ENCODE measurements at places on chromosomes 6 and 20. TPM values are rescaled to one million over a fixed set of nuclear protein-coding genes. Genes with fewer than 3 reads are reported as not detected.

LST1 gene
- total RNA-seq, result 171 TPM

DCBLD1 gene
- total RNA-seq, result 3.8 TPM

ADTRP gene
- 9.2 TPM for total RNA-seq

ZSCAN23 gene
- total RNA-seq, result 1.6 TPM

POPDC3 gene
- total RNA-seq, result not detected

All from T-helper 1 cell treated with Interleukin-12 subunit alpha and Interleukin-12 subunit beta and Interleukin-4 antibody, amounts not matched to agents 30 ng/mL and 1 ng/mL, for 36 hours (primary cell).